NCI-H446 treated with DMSO at 0.1 percent for 48 hours (cell line): ENCODE measurements at places on chromosomes 16 and 17.

DNA sequence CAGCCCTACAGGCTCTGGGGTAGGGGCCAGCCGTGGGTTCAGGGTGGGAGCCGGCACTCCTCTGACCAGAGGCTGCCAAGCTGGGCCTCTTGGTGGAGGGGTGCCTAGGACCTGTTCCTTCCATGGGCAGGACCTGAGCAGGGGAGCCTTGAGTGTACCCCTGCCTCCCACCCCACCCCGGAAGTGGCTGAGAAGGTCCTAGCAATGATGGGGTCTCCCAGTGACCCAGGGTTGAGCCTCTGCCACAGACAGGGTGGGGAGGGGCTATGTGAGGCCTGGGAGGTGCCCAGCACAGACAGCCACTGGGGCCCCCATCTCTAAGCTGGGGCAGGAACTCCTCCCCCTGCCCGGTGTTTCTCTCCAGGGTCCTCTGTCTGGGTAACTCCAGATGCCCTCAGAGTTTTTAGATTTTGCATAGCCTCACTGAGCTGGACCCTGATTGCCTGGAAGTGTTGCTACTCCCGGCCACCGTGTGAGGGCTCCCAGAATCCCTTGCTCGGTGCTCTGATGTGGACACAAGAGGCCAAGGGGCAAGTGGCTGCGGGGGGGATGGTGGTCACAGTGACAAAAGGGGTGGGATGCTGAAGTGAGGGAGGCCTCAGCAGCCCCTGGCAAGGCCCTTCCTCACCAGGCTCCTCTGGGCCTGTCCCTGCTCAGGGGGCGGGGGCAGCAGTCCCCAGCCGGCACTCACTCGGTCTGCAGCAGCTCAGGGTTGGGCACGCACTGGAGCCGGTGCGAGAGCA, 6.4 kb upstream of the MTSS2 start:
- no peak for DNase-seq

GRCh38 chr16:759110-759910, 1.2 kb upstream of the MSLN start:
- DNase-seq, result no peak

- no peak for DNase-seq
These were observed 10.5 kb downstream of the SRL start for GRCh38 chr16:4231367-4231766.

- no peak for DNase-seq
These were observed 500 bp downstream of the MAF start for GRCh38 chr16:79599837-79600637.

- DNase-seq, result no peak
These were observed 63.3 kb upstream of the HSBP1 start for GRCh38 chr16:83744441-83744981.

- DNase-seq, result no peak
These were observed 2.9 kb upstream of the LYRM9 start for GRCh38 chr17:27895940-27896535.
